ENCODE measurements at places on chromosomes 13 and 19. TPM values are rescaled to one million over a fixed set of nuclear protein-coding genes. Genes with fewer than 3 reads are reported as not detected.

DNA sequence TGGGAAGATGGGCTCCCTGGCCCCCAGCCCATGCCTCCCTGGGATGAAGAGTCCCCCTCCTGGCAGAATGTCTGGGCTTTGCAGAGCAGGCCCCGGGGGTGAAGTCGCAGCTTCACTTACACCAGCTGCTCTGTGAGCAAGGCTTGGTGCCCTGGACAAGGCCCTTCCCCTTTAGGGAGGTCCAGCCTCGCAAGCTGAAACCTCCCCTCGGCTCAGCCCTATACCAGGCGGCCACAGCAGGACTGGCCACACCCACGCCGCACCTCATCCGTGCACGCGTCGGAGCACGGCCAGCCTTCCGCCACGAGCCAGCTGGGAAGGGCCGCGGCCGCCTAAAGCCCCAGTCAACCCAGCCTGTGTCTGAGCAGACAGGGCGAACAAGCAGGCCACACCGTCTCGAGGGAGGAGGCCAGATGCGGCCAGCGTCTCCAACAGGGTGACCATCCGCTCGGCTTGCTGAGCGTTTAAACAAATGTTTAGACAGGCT is 83.2 kb upstream of the MCF2L start:
- DNase-seq: peak; percentile 46

GRCh38 chr13:31119966-31120700 is 41.6 kb downstream of the HSPH1 start:
- no peak for DNase-seq

DNA sequence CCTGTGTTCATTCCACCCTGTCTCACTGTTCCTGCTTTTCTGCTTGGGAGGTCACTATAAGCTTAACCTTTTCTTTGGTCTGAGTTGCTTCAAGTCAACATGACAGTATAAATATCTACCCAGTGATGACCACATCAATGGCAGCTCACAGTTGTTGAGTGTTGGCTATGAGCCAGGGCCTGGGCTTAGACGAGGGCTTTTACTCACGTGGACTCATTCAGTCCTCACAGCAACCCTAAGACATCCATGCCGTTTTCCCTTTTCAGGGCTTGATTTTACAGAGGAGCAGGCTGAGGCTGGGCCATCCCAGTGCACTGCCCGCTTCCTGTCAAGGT is 10.2 kb upstream of the CCDC97 start:
- DNase-seq: no peak

GRCh38 chr13:50085063-50085462 is 69.8 kb downstream of the KCNRG start:
- no peak for DNase-seq

- no peak for DNase-seq
Observed at GRCh38 chr19:35908973-35909683, 1.0 kb upstream of the TYROBP start.

GRCh38 chr19:20209051-20209450 is 42.0 kb downstream of the ZNF486 start:
- no peak for DNase-seq

- peak; percentile 48 for DNase-seq
Observed at GRCh38 chr13:109700176-109700575, 86.2 kb downstream of the IRS2 start.

DNA sequence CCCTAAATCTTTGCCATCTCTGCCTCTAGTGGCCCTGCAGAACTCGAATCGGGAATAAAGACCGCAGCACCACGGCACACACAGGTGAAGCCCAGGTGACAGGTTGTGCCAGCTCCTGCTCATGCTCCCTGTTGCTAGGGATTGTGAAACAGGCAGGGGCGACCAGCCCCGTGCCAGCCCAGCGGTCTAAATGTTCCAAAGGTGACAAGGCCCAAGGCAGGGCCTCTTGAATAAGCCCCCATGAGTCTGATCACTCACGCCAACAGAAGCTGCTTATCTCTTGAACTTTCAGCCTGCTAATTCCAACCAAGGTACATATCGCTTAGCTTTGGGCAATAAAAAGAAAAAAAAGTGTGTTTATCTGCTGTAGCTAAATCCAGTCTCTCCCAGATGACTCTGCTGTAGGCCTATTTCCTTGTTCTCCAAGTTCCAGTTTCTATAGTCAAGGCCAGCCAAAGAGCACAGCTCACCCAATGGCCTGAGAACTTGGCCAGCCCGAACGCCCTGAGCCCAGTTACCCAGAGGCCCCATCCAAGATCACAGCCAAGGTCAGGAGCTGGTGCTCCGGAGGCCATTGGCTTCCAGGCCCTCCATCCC is 191.1 kb upstream of the GPR12 start:
- no peak for DNase-seq

DNA sequence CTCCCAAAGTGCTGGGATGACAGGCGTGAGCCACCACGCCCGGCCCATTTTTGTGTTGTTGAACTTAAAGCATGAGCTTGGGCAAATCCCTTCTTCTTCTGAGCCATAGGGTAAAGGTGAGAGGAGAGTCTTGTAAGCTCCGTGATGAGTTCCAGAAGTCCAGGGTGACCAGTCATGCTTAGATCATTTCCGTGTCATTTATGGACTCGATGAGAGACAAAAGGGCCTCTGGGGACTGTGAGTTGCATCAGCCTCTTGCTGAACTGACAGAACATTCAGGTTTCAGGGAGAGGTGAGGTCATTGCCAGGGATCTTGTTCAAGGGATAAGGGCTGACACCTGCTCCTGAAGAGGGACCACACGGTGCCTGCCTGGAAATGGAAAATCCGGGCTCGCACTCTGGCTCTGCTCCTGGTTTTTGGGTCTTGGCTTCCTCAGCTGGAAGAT is 53.6 kb downstream of the GADD45B start:
- no peak for DNase-seq

GRCh38 chr13:68417801-68418200 is 1187.7 kb upstream of the PCDH9 start:
- DNase-seq: no peak

DNA sequence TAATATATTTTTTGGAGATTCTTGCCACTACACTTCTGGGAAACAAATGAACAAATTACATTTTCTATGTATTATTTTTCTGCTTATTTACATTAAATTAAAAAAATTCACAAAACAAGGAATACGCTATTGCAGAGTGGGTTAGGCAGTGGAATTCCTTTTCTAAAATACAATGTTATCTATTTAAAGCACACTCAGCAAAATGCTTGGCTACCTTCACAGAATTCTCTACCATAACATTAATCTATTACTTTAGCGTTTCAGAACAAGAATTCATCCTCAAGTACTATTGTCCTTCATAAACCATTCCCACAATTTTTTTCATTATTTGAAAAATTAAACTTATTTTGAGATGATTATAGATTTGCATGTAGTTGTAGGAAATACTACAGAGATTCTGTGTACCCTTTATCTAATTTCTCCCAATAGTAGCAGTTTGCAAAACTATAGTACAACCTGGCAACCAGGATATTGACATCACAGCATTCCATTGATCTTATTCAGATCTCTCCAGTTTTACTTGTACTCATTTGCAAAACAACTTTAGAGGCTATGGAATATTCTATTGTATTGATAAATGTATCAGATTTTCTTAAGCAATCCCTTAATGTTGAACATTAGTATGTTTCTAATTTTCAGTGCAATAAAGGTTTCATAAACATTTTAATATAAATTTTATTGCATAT is 120.9 kb downstream of the DLEU7 start:
- DNase-seq: no peak

- DNase-seq: no peak
Observed at GRCh38 chr13:100674572-100674871, at the start of gene TMTC4. Gene TMTC4 (minus strand): TSS chr13:100674795. CDS start chr13:100670362, 4,433 bp downstream.

The C5AR1 gene
- 1.6 TPM for polyA plus RNA-seq

The NLRP7 gene
- polyA plus RNA-seq: not detected

The ADAMTS10 gene
- polyA plus RNA-seq: 25.0 TPM

The TMEM255B gene
- polyA plus RNA-seq: 7.2 TPM

The STAP2 gene
- 4.9 TPM for polyA plus RNA-seq

The SIGLEC7 gene
- 0.37 TPM for polyA plus RNA-seq

The VSTM1 gene
- 0.19 TPM for polyA plus RNA-seq
